Mesothelial cell of epicardium (in vitro differentiated cells): ENCODE measurements at places on chromosomes 1 and 21.

DNA sequence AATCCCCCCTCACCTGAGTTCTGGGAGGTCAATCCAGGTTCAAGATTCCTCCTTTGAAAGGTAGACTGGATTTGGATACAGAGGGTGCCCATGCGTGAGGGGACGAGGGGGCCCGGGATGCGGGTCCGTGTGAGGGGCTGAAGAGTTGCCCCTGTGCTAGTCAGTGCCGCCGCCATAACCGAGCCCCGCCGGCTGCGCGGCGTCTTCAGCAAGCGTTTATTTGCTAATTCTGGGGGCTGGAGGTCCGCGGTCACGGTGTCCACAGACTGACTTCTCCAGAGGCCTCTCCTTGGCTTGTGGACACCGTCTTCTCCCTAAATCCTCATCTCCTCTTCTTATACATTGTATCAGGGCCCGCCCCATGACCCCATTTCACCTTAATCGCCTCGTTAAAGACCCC is 20.9 kb upstream of the SAMD11 start:
- peaks cover 2% of the 10 kb centered on the region for H3K36me3 ChIP-seq
- H3K27me3 ChIP-seq: peaks cover 24% of the 10 kb centered on the region
- no peak for DNase-seq
- no peak overlapping the region for H3K27ac ChIP-seq

DNA sequence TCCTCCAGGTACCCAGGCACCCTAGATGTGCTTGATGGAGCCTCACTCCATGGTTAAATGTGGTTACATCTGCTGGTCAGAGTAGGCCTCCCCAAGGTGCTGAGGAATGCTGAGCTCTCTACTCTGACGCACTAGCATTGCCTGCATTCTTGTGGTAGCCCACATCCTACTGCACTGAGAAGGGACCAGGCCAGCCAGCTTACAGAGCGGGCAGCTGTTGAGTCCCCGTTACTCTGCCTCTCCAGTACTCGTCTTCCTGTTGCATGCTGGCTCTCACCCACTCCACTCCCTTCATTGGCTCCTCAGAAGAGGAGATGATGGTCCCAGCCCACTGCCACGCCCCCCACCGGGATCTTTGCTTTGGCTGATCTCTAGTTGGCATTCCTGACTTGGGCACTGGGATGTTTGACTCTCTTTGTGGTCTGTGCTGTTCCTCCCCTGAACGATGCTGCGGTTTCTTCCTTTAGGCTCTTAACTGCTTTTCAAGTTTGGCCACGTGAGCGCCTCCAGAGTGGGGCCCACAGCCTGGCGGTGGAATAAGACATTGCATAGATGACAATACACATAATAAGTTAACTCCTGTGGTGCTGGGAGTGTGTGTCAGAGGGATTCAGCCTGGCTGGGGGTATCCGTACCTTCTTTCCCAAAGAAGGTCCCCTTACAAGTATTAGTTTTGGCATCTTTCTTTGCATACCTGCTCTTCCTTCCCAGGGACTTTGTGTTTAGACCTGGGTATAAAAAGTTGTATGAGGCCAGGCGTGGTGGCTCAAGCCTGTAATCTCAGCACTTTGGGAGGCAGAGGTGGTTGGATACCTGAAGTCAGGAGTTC is 18.6 kb downstream of the AZIN2 start:
- no peaks in the 10 kb centered on the region for H3K27me3 ChIP-seq
- H3K36me3 ChIP-seq: peaks cover 17% of the 10 kb centered on the region
- no peak overlapping the region for H3K4me3 ChIP-seq

GRCh38 chr1:229030630-229031029 is 240.3 kb upstream of the RAB4A start:
- H3K27me3 ChIP-seq: no peaks in the 10 kb centered on the region
- H3K36me3 ChIP-seq: no peaks in the 10 kb centered on the region
- H3K4me1 ChIP-seq: peaks cover 43% of the 10 kb centered on the region
- H3K27ac ChIP-seq: peak overlapping the region; percentile 39
- H3K4me3 ChIP-seq: no peak overlapping the region

- no peak for DNase-seq
- H3K4me1 ChIP-seq: no peaks in the 10 kb centered on the region
- H3K27ac ChIP-seq: no peak overlapping the region
- H3K4me3 ChIP-seq: no peak overlapping the region
- H3K27me3 ChIP-seq: no peaks in the 10 kb centered on the region
These were observed 16.0 kb downstream of the C21orf58 start for GRCh38 chr21:46307625-46308024.

DNA sequence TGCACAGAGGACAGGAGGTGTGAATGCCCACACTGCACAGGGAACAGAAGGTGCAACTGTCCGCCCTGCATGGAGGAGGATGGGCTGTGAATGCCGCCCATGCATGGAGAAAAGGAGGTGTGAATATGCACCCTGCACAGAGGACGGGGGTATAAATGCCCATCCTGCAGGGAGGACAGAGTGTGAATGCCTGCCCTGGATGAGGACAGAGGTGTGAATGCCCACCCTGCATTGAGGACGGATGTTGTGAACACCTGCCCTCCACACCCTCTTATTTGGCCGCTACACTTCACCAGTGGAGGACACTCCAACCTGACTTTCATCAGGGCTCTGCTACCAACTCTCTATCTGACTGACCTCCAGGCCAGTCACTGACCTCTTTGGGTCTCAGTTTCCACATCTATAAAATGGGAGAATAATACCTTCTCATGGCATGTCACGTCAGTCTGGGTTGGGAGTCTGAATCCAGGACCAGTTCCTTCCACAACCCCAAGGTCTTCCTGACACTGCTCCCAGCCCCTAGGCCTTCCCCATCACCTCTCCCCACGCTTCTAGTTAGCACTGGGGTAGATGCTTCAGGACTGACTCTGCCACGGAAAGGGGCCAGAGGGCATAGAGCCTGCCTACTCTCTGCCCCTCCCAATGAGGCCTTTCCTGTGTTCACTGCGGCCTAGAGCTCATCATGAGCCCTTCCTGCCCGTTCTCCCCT is 28.4 kb downstream of the ZBTB17 start:
- peaks cover 38% of the 10 kb centered on the region for H3K4me1 ChIP-seq
- H3K4me3 ChIP-seq: no peak overlapping the region
- peaks cover 19% of the 10 kb centered on the region for H3K36me3 ChIP-seq
- no peak overlapping the region for H3K27ac ChIP-seq
- no peaks in the 10 kb centered on the region for H3K27me3 ChIP-seq
